ENCODE measurements at places on chromosomes 12 and 14.
A peak's percentile ranks its signal among the peaks of the same experiment; 100 is the strongest.

DNA sequence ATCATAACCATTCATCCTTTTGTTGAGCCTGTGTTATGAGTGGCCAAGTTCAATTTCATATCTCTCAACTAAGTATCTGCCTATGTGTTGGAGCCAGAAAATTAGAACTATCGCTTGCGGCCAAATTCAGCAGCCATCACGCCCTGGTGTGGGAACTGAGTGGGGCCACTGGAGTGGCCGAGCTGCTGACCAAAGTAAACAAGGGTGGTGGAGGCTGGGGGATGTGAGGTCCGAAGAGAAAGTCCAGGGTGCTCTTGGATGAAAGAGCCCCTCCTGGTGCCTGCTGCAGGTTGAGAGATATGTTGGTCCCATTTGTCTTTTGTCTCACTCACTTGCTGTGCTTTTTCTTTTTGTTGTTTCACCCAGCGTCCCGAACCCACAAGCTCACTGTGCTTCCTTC is 14.9 kb downstream of the ADGRD1 start:
- no peak for DNase-seq

GRCh38 chr14:94412671-94413638 is 24.6 kb upstream of the SERPINA1 start:
- no peak for DNase-seq

DNA sequence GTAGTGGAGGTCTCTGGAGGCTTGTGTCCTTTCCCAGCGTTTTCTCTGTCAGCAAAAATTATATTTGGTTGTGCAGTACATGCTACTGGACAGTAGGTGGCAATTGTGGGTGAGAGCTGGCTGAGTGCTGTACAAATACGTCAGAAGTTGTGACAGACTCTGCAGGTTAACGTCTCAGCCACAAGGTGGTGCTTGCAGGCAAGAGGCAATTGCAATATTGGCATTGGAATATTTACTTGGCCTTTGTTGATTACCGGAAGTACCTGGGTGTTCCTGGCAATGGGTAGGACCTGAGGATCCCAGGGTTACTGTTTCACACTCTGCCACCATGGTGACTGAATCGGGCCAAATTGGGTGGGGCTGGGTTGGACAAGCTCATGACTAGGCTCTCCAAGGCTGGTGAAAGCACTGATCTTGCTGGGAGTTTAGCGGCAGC is 333.9 kb upstream of the LMO3 start:
- DNase-seq = peak; percentile 83

DNA sequence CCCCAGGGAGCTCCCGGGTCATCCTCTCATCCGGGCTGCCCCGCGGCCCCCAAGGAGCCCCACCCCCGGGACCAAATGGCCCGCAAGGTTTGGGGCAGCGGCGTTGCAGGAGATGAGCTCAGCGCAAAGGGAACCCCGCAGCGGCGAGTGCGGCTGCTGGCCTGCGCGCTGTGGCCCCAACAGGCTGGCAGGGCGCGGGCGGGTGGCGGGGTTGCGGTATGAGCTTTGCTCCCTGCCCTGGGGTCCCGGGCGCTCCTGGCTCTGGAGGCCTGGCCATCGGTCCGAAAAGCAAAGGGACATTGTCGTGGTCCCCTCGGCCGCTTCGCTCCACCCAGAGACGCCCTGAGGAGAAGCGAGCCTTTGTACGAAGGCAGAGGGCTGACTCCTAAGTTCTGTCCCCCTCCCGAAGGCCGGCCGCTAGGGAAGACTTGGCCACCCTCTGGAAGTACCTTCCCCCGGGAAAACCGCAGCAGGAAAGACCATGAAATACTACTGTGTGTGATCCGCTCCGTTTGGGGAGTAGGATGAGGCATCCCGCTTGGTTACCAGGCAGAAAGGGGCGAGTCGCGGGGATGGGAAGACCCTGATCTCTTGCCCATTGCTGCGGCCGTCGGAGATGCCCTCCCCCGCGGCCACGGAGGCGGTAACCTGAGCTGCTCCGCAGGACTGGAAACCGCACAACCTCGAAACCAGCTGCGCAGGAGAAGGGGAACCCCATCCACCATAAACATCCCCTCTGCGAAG is 620 bp upstream of the NID2 start:
- peak; percentile 41 for DNase-seq

DNA sequence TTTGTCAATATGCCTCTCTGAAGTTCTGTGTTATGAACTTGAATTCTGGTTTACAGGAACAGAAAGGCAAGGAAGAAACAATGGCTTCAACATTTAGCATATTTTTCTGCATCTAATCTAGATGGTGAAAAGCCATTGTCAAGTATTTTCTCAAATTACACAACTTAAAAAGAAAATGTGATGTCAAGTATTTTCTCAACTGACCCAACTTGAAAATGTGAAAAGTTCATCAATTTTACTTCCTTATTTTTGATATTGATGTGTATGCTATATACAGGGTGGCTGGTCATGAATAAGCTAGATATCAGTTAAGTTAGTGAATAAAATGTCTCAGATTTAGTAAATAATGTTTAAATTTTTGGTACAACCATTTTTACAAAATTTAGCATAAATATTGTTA is 196.7 kb downstream of the ALX1 start:
- no peak for DNase-seq

- DNase-seq = no peak
Observed at GRCh38 chr14:99203801-99204200, 68.2 kb downstream of the BCL11B start.

GRCh38 chr14:95725685-95726336 is 11.9 kb upstream of the TCL1A start:
- DNase-seq = no peak

- no peak for DNase-seq
Observed at GRCh38 chr12:104828015-104828414, 130.1 kb downstream of the SLC41A2 start.

DNA sequence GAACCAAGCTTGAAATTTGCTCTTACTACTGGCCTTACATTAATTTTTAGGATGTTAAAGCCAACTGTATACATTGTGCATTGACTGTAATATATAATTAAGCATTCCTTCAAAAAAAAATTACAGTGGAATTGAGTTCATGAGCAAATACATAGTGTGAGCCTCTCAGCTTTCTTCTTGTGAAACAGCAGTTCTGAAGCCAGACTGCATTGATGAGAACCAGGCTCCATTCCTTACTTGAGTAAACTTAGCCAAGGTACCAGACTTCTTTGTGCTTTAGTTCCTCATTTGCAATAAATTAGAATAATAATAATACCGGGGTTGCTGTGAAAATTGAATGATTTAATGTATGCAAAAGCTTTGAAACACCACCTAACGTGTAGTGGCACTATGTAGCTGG is 169.5 kb downstream of the ANO4 start:
- no peak for DNase-seq

GRCh38 chr12:51593021-51593420 is 2.0 kb downstream of the SCN8A start:
- no peak for DNase-seq

DNA sequence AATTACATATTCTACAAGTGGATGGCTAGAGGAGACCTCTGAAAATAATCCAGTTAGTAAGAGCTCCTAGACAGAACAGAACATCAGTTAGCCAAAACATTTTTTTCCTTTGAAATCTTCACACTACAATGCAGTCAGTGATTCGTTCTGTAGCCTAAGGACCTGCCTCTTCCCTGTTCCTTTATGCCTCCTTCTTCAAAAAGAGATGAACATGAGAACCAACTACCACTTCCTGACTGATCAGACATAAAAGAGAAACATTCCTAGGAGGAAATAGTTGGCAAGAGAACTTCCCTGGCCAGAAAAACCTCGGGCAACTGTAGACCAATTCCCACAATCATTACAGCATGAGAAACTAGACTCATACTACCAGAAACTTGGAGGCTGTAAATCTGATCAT is 29.4 kb downstream of the ITPR2 start:
- DNase-seq = peak; percentile 68

DNA sequence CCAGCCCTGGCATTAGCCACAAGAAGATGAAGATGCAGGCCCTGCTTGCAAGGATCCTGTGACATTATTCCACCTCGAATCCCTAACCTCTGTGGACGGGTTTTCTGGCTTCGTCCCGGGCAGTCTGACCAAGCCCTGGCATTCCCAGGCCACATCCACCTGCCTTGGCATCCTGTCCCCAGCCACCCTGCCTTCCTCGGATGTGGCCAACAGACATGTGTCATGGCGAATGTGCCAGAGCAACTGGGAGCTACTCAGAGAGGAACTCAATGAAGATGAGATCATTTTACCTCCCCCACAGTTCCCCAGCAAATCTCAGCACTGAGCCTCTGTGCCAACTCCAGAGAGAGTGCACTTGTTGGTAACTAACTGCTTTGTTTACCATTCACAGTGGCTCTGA is 33.5 kb upstream of the KCNA5 start:
- DNase-seq = no peak

- DNase-seq = no peak
Observed at GRCh38 chr12:64268409-64268808, 46.3 kb upstream of the KICS2 start.

DNA sequence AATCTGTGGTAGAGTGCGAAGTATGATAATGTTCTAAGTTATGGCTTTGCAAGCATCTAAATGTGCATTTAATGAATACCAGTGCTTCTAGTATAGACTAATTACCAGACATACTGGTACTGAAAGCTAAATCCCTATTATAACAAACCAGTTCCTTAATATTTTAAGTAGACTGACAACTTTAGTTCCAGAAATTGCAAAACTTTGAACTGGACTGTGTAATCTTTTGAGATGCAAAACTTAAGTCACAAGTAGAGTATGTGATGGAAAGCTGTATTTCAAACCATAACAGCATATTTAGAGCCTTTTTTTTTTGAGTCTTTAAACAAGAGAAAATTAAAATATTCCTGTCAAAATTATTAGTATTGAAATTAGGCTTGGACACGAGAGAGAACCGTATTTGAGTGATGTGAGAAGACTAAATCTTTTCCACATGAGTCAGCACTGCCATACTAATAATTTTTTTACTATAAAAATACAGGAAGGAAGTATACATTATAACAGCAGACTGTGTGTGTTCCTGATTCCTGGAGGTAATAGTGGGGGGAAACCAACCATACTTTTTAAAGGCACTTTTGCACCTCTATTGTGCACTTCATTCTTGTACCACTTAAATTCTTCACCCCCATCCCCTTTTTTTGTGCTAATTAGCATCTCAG is 45.5 kb downstream of the PPM1A start:
- peak; percentile 32 for DNase-seq

DNA sequence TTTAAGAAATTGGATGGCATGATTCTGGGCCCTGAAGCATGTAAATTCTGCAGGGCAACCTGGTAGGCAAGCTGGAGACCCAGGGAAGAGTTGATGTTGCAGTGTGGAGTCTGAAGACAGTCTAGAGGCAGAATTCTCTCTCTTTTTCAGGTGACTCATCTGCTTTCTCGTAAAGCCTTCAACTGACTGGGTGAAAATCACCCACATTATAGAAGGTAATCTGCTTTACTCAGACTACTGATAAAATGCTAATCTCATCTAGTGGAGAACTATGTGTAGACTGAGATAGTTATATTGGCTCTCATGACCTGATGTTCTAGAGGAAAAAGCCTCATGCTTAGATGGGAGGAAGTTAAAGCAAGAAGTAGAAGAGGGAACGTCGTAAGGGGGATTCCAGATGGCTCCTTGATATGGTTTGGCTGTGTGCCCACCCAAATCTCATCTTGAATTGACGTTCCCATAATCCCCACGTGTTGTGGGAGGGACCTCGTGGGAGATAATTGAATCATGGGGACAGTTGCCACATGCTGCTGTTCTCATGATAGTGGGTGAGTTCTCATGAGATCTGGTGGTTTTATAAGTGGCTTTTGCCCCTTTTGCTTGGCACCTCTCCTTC is 723.8 kb downstream of the BCL11B start:
- no peak for DNase-seq

DNA sequence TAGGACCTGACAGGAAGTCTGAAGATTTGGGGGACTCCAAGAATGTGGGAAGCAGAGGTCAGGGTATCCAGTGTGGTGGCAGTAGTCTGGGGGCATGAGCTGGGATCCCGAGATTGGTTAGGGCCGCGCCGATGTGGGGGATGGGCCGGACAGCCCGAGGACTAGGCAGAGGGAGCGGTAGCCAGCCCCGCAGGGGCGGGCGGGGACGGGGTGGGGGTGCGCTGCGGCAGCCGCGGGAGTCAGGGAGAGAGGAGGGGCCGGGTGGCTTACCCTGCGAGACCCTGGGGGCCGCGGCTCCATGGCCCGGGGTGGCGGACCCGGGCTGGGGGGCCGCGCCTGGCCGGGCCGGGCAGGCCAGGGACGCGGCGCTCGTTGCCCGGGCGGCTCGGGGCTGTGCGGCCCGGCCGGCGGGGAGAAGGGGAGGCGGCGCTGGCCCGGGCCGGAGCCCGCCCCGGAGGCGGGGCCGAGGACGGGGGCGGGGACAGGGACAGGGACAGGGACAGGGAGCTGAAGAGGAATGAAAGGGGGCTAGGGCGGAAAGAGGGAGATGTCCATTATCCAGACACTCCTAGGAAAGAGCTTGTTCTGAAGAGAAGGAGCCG is 5.6 kb downstream of the ZNF385A start:
- no peak for DNase-seq

DNA sequence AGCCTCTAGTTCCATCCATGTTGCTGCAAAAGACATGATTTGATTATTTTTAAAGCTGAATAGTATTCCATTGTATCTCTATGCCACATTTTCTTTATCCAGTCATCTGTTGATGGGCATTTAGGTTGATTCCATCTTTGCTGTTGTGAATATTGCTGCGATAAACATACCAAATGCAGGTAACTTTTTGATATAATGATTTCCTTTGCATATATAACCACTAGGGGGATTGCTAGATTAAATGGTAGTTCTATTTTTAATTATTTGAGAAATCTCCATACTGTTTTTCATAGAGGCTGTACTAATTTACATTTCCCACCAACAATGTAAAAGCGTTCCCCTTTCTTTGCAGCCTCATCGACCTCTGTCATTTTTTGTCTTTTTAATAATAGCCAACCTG is 342.5 kb downstream of the MDGA2 start:
- DNase-seq = no peak

GRCh38 chr12:109428037-109428629 is 49.0 kb downstream of the KCTD10 start:
- DNase-seq = peak; percentile 73

- no peak for DNase-seq
Observed at GRCh38 chr12:93015871-93016751, 87.0 kb upstream of the EEA1 start.

DNA sequence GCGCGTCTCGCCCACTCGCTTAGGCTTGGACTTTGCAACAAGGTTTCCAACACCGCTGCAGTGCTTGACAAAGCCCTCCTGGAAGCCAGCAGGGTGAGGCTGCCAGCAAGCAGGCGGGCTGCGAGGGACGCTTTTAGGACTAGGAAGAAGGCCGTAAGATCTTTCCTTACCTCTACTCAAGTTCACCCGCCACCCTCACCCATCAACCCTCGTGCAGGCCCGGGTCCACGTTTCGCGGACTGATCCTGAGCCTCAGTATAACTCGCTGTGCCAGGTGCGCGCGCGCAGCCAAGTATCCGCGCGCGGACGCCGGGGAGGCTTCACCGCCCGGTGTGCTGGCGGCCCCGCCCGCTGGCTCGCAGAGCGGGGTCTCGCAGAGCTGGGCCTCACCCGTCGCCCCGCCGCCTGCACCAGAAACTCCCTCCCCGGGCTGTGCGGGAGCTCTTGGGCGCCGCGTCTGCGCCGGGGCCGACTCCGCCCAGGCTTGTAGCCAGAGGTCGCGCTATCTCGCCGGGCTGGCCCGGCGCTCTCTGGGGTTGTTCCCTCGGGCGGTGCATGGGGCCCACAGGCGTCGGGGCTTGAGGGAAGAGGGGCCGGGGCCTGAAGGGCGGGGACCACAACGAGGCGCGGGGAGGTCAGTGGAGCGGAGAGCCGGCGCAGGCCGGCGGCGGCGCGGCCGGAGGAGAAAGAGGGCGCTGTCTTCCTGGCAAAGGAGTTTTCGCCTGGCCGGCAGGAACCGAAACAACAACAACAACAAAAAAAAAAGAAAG is 7.6 kb upstream of the SIX1 start:
- DNase-seq = peak; percentile 49

GRCh38 chr14:66306101-66306500 is 180.1 kb upstream of the CCDC196 start:
- DNase-seq = no peak
